ENCODE measurements at places on chromosomes 13 and 19. TPM values are rescaled to one million over a fixed set of nuclear protein-coding genes. Genes with fewer than 3 reads are reported as not detected.

Gene ZBTB7A
- 17.7 TPM for total RNA-seq

Gene FFAR3
- not detected for total RNA-seq

Gene ZNF761
- 9.2 TPM for total RNA-seq

DNA sequence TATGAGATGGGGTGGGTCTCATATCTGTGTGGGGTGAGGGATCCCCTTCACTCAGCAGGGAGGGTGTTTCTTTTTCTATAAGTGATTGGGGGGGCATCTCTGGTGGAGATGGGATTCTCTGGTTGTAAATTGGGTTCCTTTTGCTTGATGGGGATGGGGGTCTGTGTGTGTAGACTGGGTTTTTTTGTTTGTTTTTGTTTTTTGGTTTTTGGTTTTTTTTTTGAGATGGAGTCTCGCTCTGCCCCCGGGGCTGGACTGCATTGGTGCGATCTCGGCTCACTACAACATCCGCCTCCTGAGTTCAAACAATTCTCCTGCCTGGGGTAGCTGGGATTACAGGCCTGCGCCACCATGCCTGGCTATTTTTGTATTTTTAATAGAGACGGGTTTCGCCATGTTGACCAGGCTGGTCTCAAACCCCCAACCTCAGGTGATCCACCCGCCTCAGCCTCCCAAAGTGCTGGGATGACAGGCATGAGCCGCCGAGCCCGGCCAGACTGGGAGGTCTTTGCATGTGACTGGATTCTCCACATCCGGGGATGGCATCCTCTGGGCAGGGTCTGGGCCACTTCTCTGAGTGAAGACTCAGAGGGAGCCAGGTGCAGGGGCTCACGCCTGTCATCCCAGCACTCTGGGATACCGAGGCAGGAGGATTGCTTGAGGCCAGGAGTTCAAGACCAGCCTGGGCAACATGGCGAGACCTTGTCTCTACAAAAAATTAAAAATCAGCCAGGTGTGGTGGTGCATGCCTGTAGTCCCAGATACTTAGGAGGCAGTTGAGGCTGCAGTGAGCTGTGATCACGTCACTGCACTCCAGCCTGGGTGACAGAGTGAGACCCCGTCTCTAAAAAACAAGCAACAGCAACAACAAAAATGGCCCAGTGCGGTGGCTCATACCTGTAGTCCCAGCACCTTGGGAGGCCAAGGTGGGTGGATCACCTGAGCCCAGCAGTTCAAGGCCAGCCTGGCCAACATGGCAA, 799 bp downstream of the MYBPC2 start:
- DNase-seq: no peak

DNA sequence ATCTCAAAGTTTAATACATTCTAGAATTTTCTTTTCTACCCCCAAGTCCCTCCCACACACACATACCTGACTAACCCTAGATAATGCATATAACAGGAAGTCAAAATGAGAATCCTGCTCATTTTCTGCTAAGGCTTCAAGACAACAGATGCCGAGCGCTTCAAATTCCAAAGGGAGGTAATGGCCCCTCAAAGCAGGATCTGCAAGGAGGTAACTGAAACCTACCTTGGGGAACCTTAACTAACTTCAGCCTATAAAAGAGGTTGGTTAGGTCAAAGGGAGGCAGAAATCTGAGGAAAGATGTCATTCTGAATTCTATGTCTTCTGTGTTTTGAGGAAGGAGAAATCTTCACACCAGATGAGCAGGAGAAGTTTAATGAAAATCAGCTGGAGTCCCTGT, 26.8 kb downstream of the EPSTI1 start:
- DNase-seq: no peak

DNA sequence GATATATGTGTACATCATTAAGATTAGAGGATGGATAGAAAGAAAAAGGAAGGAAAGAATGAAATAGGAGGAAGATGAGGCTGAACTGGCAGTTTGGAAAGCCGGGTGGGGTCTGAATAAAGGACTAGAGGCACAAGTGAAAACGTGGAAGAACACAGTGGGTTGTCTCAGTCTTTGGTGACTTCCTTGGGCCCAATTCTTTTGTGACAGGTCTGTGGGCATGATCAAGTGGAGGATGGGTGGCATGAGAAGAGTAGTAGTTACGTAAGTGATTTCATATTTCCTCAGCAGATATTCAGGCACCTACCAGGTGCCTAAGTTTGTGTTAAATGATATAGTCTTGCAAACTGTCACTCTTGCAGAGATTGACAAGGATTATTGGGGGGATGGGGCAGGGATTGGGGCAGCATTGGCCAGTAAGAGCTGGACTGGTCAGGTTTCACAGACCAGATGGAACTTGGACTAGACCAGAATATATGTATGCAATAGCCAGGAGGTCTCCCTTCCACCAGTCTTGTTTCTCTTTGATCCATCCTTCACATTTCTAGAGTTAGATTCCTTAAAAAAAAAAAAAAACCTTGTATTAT, 2.7 kb downstream of the TPP2 start:
- DNase-seq: no peak

DNA sequence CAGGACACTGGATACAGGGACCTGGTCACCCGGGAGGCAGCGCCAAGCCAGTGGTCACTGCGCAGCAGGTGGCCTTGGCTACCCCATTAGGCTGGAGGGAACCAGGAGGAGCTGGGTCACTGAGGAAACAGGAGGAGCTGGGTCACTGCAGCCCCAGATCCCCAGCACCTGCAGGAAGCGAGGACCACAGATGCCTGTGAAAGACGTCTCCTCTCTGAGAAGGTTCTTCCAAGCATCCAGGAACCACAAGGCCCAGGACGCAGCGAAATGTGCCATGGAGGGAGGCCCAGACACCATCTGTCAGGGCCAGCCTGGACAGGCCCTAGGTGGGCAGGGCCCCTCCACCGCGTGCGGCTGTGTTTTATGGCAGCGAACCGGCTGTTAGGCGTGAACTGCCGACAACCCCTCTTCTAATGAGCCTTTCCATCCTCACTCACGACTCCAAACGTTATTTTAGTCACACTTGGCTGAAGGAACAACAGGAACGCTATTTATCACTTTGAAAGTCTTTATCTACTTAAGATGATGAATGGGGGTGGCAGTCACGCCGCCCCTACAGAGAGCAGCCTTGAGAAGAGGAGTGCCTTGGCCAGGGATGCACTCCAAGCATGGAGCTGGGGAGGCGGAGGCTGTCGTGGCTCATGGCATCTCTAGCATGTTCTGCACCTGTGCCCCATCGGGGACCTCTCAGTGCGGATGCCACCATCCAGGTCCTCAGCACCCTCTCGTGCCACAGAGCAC, 53.3 kb downstream of the CEBPG start:
- DNase-seq: no peak

DNA sequence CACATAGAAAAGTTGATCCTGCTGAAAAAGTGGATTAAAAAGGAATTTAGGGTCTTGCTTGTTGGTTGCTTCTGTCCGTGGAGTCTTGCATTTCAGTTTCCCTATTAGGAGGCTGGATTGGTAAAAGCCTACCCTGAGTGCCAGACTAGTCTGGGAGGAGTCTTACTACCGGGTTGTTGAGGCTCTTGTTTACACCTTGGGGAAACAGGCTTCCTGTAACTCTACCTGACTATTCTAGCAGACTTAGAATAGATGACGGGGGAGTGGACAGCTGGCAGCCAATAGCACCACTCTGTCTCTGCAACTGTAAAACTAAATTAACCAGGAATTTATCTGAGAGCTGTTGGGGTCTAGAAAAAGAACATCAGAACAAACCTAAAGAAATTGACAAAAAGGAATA, 11.3 kb upstream of the MPHOSPH8 start:
- no peak for DNase-seq

DNA sequence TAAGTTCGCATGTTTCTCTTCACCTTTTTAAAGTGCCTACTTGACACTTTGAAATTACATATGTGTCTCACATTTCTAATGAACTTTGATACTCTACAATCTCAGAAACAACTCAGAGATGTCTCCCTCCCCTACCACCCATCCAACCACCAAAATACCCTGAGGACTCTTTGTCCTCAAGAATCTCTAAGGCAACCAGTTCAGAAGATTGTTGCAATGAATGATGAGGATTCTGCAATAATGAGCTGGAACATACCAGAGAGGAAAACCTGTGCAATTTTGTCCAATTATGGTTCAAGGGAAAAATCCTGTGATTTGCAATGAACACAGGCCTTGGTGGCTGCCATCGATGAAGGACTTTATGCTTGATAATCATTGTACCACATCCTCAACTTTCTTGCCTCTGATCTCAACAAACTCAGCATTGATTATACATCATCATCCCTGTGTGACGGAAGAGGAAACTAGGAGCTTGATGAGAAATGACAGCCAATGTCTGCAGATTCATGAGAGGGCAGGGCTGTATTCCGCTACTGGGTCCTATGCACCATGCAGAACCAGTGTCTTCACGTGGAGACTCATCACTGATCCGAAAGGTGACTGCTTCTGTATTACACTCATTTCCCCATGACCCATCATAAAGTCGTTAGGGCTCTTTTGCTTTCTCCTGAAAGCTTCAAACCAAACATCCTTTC, 1.1 kb downstream of the FPR1 start:
- DNase-seq: peak; percentile 15

- DNase-seq: no peak
These were observed 69.9 kb downstream of the SLAIN1 start for GRCh38 chr13:77767413-77767812.

- peak; percentile 49 for DNase-seq
These were observed 13.1 kb downstream of the ZNF773 start for GRCh38 chr19:57512845-57513244.

- DNase-seq: no peak
These were observed 28.0 kb upstream of the SLC15A1 start for GRCh38 chr13:98780451-98780850.

DNA sequence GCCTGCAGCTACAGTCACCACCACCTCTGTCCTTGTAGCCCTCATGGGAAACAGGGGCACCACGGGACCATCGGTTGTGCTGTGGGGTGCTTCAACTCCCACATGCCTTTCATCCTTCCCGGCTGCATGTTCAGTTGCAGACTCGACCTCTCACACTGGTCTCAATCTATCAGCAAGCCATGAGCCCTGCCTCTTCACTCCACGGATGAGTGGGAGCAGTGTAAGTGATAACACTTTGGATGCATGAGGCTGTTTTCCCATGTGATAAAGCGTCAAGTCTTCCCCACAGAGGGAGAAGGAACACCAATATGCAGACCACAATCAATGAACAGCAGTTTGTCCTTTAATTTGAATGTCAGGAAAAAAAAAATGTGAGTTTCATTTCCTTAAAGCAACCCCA, 12.2 kb downstream of the SERP2 start:
- no peak for DNase-seq

DNA sequence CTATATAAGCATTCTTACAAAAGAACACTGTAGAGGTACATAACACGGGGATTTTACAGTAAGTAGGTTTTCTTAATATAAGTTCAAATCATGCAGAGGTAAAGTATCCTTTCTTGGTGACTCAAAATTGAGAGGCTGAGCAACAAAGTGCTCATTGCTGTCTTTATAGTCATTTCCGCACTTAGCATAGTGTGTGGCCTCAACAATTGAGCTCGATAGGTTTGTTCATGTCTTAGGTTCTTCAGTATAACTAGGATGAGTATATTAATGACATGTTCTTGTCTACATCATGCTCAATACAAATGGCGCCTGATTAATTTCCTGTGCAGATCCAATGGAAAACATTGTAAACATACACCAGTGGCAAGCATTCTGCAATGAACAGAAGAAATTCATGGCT, 1.4 kb downstream of the WDFY2 start:
- no peak for DNase-seq

DNA sequence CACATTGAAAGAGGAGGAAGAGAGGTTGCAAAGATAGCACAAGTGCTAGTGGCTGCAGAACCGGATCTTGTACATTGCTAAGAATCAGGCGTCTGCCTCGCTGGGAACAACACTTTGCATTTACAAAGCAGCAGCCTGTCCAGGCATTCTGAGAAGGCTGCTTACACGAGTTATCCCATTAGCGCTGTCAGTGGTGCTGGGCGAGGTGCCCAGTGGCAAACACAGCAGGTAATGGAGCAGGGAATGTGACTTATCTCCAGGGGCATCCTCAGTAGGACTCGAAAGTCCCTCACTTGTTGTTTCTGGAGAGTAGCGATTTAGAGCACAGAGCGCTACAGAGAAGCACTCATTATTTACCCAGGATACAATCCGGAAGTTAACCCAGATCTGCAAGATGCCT, 209.6 kb downstream of the OLFM4 start:
- no peak for DNase-seq

GRCh38 chr13:113106711-113107351, 1.2 kb downstream of the F7 start:
- no peak for DNase-seq

GRCh38 chr13:34647379-34648150, 294.5 kb upstream of the NBEA start:
- DNase-seq: peak; percentile 36

- DNase-seq: no peak
These were observed 10.6 kb downstream of the URI1 start for GRCh38 chr19:29952646-29953045.

DNA sequence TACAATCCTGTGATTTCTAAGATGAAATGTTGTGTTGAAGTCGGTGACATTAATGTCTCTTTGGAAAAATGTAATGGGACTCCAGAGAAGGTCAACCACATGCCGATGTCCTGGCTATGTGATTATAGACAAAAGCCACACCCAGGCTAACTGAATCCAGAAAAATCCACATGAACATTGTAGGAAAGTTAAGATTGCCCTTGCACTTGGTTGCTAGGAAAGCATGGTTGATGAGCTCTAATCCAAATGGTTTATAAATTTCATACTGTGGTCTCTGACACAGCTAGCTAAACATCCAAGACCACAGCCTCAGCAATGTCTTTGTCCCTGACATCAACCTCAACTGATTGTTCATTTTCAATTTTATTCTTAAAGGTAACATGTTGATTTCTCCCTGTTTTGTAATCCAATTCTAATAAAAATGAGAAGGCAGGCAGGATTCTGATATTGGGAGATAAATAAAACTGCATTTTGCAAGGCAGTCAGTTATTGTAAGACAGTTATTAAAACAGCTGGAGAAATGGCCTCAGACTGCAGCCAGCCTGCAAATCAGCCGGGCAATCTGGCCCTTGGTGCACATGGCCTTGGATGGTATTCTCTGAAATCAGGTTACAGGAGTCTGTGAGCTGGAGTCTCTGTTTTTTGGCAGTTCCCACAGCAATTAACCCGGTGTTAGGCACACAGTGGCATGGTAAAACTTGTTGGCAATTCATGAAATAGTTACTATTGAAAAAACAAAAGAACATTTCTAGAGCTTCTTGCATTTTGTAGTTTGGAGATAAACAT, 93.9 kb downstream of the STARD13 start:
- DNase-seq: peak; percentile 87

DNA sequence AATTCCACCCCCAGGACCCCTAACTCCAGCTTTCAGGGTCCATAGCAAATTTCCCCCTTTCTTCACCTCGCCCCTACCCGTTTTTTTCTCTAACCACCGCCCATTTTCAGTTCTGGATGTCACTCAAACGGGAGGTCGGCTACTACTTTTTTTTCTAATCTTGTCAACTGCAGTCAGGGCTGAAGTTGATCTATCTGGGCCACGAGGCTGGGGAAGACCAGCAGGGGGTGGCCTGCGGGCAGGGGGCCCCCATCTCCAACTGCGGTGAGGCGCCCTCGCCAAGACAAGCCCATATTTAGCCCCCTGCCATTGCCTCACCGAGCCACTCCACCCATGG, 748 bp downstream of the LHFPL6 start:
- no peak for DNase-seq

Data from fibroblast of lung (primary cell).